ENCODE measurements at places on chromosomes 13 and 19.

- no peak for DNase-seq
Observed at GRCh38 chr19:12865746-12866415, 15.4 kb downstream of the DNASE2 start.

DNA sequence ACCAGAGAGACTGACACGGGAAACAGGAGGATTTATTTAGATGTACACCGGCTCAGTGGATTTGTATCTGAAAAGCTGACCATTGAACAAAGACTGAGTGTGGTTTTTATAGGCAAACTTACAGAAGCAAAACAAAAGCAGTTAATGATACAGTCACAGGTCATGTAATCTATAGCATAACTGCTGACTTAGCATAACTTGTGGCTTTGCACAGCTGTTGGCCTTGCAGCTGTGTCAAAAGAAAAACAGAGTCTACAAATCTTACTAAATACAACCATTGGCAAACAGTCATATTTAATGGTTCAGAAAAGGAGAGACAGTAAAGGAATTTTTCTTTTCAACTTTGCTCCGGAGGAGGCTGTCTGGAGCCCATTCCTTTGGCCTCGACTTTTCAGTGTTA is 2.3 kb upstream of the ILF3 start:
- DNase-seq: no peak

GRCh38 chr13:113928685-113929627 is 44.9 kb downstream of the C13orf46 start:
- DNase-seq: no peak

- DNase-seq: no peak
Observed at GRCh38 chr13:110633776-110634175, 18.4 kb downstream of the NAXD start.

- no peak for DNase-seq
Observed at GRCh38 chr19:13102666-13103580, at the start of gene LYL1. LYL1 (minus strand) TSS chr19:13102858; CDS start chr19:13101171, 1,687 bp downstream.

DNA sequence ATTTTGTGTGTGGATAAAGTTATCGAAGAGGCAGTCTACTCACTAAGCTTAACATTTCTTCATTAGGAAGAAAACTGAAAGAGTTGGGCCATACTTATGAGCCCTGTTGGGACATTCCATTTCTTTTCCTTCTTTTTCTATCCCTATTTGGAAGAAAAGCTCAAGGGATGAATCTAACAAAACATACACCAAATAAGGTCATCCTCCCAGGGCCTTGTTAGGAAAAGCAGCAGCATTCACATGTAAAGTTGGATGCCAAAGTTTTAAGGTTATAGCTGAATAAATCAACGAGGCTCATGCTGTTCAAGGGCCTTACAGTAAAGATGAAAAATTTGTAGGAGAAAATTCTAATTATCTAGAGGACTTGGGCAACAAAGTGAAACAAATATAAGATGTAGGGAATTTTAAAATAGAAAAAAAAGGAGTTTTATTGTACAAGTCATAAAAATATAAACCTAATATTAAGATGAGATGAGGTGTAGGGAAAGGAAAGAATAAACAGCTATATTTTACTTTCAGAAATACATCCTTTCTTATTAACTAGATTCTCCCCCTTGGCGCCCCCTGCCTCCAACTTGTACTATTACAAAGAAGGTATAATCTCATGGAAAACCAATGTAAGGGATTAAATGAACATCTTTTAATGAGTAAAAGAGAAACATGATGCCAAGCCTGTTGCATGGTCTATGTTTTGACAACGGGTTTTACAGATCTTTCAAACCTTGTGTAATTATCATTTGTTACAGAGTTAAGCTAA is 160.4 kb downstream of the PCDH20 start:
- peak; percentile 33 for DNase-seq

GRCh38 chr13:19148561-19148960 is 33.1 kb downstream of the TUBA3C start:
- no peak for DNase-seq

GRCh38 chr19:4889034-4889815 is 13.5 kb downstream of the ARRDC5 start:
- no peak for DNase-seq

DNA sequence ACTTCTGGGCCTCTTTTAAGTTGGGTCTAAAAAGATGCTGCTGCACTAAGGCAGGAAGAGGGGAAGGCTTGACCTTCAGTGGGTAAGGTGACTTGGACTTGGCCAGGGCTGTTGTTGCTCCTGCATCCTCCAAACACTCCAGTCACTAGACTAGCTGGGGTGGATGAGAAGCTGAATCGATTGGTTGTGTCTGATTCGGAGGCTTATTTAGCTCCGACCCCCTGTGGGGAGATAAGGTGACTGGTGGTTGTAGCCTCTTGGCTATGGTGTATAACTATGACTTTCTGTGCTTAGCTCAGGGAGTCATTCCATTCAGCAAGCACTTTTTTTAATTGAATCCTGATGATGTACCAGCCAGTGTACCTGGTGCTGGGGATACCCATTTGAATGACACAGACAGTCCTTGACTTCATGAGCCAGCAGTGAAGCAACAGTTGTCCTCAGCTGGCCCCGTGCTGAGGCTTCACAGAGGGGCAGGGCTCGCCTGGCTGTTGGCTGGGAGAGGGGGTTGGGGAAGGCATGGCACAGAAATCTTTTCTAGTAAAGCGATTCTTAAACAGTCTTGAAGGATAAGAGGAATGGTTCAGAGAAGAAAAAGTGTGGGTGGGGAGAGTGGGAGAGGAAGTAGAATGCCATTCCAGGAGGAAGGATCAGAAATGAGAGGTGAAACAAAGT is 9.9 kb downstream of the PCDH8 start:
- no peak for DNase-seq

DNA sequence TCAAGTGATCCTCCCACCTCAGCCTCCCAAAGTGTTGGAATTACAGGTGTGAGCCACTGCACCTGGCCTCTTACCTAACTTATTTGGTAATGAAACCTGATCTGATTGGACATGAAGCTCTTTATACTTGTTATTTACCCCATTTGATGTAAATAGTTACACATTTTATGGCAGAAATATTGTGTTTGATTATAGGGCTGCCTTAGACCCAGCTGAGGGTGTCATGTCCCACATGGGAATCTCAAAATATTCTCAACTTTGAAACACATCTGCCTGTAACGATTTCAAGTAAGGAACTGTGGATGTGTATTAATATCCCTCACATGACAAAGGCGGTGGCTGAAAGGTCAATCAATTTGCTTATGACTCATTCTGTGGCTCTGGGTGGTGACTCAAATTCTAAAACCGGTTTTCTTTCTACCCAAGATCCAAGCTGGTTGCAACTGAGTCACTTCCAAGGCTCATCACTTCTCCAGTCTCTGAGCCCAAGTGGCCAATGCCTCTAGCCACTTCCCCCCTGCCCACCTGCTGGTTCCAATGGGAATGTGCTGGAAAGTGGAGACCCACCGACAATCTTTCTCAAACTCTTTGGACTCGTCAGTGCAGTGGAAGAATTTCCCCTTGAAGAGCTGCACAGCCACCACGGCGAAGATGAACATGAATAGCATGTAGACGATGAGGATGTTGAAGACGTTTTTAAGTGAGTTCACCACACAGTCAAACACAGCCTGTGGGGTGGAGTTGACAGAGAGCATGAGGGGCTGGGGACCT is 110.9 kb downstream of the IER2 start:
- DNase-seq: no peak

DNA sequence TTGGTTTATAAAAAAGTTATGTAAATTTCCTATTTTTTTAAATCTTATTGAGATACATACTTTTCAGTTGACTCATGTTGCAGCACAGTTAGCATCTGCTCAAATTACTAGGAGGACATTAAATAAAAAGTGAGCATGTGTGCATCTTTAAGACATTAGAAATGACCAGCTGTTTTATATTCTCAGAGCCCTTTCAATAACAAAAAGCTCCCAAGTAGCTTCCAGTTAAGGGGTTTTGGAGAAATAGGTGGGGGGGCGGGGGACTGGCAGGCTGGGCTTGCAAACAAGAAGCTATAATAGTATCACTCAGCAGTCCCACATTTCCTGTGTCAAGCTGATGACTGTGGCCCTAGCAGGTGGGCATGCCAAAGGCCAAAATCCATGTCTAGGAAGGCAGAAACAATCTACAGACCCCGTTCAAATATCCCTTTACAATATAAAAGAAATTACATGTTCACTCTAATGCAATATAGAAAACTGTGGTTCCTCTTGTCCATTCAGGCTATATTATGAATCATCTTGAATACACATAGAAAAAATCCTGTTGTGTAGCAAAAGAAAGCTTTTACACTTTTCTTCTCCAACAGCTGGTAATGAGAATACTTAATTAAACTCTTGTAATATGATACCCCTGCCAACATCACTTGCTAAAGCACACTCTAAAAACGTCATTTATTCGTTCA is 1713.2 kb upstream of the SLC10A2 start:
- peak; percentile 12 for DNase-seq

- no peak for DNase-seq
Observed at GRCh38 chr19:4390017-4390566, 10.3 kb downstream of the SH3GL1 start.

- DNase-seq: no peak
Observed at GRCh38 chr13:83984793-83985192, 102.5 kb upstream of the SLITRK1 start.

GRCh38 chr13:44249431-44249836 is 124.2 kb upstream of the SERP2 start:
- DNase-seq: no peak

DNA sequence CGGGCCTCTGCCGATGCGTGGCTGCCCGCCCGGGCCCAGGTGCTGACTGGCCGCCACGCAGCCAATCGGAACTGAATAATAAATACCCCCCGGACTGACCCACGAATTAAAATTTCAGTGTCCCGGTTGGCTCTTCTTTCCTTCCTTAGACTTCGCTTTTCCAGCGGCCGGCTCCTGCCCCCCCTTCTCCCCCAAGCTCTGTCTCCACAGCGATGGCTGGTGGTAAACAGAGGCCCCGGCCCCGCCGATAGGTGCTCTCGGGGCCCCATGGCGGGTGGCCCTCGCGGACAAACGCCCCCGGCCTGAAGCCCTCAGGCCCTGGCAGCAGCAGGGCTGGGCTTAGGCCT is 2.6 kb downstream of the ZBTB7A start:
- no peak for DNase-seq

GRCh38 chr19:56712611-56713276 is 41.2 kb upstream of the ZNF835 start:
- DNase-seq: no peak

DNA sequence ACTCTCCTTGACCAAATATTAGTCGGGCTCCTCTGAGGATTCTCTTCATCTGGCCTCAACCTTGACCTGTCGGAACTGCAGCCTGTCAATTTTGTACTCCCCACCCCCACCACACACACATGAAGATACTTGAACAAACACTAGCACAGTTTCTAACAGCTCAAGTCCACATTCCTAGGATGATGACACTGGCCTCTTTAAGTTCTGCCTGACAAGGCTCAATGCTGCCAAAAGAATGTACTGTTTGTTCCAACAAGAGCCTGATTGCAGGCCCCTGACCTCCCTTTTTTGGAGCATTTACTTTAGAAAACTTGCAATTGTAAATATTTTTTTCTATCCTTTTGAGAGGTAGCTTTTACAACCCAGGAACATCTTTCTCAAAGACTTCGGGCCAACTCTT is 169.2 kb upstream of the IRS2 start:
- no peak for DNase-seq

All from iPS DF 19.7 (cell line).